Stimulated activated CD8-positive, alpha-beta memory T cell treated with anti-CD3 and anti-CD28 coated beads, Interleukin-4, amount 100 ng/mL, for 24 hours (primary cell): ENCODE measurements at places on chromosomes 12 and 14.

GRCh38 chr14:20730891-20731290, 14.8 kb upstream of the EDDM3A start:
- DNase-seq: no peak

- no peak for DNase-seq
These were observed 75.4 kb downstream of the GRIP1 start for GRCh38 chr12:66603461-66603860.

- no peak for DNase-seq
These were observed 411.0 kb upstream of the OR4E1 start for GRCh38 chr14:22084393-22085281.

DNA sequence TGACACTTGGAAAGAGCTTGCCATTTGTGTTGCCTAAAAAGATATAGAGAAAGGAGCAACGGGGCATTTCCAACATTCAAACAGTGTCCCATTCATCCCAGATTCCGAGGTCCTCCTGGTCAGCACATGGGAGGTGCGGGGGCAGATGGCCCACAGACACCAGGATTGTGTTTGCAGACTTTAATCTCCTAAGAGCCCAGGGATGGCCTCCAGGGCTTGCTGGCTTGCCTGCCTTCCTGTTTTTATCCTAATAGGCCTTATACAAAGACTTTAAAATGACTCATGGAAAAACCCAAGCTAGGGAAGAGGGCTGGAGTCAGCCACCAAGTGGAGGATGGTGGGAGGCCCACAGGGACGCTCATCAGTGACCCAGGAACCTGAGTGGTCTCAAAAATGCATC, 21.5 kb upstream of the FAM181A start:
- DNase-seq: no peak

- no peak for DNase-seq
These were observed 300.5 kb downstream of the PRKD1 start for GRCh38 chr14:29627137-29627536.

DNA sequence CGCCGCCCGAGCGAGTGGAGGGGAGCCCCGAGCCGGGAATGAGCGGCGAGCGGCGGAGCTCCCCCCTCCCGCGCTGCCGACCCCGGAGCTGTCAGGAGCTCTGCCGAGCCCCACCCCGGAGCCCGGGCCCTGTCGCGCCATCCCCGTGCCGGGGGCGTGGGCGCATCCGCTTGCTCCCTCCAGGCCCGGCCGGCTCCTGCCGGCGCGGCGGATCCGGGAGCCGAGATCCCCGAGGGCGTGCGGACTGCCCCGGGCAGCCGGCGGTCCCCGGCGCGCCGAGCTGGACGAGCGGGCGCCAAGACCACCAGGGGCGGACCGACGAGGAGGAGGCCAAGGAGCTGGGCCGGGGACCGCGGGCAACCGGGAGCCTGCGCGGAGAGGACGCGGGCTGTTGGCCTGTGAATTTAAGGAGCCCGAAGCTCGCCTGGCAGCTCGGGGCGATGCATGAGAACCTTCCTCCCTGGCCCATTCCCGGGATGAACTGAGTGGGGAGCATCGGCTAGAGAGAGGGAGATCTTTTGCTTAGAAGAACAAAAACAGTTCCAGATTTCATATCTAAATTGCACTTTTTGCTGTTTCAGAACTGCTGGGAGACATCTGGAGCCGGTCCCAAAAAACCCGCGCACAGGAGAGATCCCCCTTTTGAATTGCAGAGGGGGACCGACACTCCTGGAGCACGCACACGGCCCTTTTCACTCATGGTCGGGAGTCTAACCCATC, 2.0 kb downstream of the PTHLH start:
- DNase-seq: no peak
